ENCODE measurements at places on chromosomes 2 and 18.

- no peak for DNase-seq
Measured at GRCh38 chr2:239801404-239802184, 223.5 kb downstream of the NDUFA10 start.

DNA sequence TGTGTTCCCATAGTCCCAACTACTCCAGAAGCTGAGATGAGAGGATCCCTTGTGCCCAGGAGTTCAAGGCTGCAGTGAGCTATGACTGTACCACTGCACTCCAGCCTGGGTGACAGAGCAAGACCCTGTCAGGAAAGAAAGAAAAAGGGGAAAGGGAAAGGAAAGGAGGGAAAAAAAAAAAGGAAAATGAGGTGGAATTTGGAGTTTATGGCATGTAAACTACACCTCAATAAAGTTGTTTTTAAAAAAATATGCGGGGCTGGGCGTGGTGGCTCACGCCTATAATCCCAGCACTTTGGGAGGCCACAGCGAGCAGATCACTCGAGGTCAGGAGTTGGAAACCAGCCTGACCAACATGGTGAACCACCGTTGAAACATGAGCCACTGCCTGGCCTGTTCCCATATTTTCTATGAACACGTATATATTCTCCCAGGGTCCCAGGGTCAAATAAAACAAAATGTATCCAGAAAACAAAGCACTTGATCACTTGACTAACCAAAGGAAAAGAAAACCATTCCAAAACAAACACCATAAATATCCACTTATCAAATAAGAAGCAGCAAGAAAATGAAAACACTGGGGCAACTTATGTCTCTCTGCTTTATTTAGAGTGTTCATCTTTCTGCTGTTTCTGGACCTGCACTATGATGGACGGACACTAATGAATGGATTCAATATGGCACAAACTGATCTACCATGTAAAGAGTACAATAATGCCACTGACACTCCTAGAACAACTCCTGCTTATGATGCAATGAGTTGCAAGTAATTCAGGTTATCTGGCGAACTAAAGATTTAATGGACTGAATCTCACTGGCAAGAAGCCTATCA, 56.8 kb downstream of the ASXL2 start:
- DNase-seq: no peak

- no peak for DNase-seq
Measured at GRCh38 chr2:71934320-71934593, 213.4 kb downstream of the CYP26B1 start.

GRCh38 chr18:3626929-3627458, 177.0 kb downstream of the TGIF1 start:
- DNase-seq: no peak

- no peak for DNase-seq
Measured at GRCh38 chr2:40130251-40130994, 321.5 kb downstream of the SLC8A1 start.

- DNase-seq: no peak
Measured at GRCh38 chr2:216807857-216808272, 52.0 kb downstream of the TNP1 start.

DNA sequence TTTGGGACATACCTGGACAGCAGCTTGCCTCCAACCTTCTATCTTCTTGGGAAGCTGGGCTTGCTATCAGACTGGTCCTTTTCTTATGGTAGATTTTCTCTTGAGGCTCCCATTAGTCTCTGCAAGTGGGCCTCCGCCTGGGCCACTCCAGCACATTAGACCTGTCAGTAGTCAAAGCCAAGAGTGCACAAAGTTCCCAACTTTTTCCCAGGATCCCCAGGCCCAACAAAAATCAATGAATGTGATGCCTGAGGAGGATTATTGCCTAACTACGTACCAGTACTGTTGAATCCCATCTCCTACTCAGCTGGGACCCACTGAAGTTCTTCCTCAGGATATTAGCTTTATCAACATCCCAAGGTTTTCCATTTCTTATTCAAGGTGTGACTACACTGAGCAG, 51.7 kb downstream of the PROC start:
- DNase-seq: no peak

GRCh38 chr2:20852139-20852538, 29.2 kb upstream of the LDAH start:
- no peak for DNase-seq

DNA sequence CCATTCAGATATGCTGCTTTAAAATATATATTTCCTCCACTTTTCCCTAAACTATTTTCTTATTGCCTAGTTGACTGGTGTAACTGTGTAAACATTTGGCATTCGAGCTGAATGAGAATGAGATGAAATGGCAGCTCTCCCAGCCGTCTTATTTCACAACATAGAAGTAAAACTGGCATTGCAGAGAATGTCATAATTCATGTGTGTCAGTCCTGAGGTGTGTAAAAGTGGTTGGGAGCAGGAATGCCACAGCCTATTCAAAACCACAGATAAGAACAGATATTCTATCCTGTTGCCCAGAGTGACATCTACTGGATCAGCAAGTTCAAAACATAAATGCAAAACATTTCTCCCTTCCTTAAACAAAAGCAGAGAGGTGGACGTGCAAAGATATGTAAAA, 565.5 kb upstream of the CHAC2 start:
- DNase-seq: peak; percentile 17

DNA sequence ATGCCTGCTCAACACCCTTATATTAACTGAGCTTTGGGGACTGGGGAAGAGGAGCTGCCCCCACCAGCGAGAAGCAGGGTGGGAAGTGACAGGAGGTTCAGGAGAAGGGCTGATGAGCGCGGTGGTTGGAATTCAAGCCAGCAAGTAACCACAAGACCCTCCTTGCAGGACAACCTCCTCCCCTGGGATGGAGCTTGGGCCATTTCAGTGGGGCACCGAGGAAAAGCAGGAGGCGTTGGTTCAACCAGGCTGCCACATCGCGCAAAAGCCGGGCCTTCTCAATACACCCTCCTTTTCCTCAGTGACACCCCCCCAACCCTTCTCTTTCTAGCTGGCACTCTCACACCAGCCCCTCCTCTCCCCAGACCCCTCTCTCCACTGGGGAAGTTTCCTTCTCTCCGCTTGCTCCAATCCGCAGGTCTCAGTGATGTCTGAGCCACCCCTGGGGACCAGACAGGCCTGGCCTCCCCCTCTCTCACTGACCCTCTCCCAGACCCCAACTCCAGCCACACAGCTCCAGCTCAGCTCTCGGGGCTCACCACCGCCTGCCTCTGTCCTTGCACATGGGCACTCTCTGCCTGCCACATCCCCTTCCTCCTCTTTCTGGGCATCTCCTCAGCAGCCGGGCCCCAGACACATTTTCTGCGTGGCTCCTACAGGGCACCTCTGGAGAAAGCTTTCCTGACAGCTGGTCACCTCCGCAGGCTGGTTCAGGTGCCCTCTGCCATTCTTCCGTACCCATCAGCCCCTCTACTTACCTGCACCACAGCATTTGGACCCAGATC, 44.5 kb downstream of the KCNF1 start:
- no peak for DNase-seq

DNA sequence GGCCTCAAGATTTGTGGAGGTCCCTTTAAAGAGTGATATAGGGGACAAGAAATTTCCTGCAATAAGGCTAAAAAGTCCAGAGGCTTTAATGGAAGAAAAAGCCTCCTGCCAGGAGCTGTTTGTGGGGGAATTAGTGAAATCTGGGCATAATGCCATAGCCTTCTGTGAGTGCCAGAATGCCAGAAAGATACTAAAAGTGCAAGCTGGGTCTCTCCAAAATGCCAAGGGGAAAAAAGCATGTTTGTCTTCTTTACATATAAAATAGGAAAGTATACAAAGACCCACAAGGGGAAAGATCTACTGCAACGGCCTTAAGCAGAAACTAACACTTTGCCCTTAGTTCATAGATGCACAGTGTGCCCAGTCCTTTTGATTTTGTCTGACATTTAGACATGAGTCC, 647.7 kb upstream of the ZNF804A start:
- DNase-seq: no peak

- DNase-seq: no peak
Measured at GRCh38 chr2:177984749-177985148, 87.8 kb downstream of the PDE11A start.

DNA sequence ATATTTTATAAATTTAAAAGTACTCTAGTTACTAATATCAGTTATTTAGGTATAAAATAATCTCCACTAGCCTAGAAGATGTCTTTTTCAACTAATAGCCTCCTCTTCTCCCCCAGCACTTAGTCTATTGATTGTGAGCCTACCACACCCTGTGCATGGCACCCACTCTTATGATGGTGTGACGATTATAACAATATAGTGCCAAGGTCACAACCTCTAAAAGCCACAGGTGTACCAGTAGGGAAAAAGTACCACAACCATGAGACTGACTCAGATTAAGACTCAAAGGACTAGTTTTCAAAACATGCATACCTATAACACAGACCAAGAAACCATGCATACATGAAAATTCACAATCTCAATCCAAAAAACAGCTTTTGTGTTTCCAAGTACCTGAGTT, 27.6 kb downstream of the THADA start:
- no peak for DNase-seq

DNA sequence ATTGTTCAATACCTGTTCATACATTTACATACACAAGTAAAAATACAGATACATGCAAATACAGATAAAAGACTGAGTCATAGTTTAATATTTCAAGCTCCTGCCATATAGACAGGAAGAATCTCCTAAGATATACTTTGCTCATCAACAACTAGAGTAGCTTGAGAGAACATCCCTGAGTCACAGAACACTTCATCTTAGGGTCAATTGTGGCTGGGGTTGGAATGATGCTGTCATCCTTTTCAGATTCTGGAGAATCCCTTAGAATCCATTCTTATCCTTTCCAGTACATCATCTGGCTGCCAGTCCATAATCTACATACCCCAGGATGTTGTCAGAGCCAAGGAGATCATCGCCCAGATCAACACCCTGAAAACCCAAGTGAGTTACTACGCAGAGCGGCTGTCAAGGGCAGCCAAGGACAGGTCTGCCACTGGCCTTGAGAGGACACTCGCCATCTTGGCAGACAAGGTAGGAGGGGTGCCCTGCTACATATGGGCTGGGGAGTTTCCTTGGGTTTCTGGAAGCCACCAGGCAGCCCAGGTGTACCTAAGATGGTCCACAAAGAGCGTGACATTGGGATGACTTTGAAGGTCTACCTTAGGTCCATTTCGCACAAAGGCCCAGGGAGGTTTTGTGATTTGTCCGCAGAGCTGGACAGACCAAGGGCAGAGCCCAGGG, 55.7 kb downstream of the COA5 start:
- DNase-seq: no peak

- DNase-seq: no peak
Measured at GRCh38 chr18:42929857-42930256, 185.6 kb downstream of the RIT2 start.

DNA sequence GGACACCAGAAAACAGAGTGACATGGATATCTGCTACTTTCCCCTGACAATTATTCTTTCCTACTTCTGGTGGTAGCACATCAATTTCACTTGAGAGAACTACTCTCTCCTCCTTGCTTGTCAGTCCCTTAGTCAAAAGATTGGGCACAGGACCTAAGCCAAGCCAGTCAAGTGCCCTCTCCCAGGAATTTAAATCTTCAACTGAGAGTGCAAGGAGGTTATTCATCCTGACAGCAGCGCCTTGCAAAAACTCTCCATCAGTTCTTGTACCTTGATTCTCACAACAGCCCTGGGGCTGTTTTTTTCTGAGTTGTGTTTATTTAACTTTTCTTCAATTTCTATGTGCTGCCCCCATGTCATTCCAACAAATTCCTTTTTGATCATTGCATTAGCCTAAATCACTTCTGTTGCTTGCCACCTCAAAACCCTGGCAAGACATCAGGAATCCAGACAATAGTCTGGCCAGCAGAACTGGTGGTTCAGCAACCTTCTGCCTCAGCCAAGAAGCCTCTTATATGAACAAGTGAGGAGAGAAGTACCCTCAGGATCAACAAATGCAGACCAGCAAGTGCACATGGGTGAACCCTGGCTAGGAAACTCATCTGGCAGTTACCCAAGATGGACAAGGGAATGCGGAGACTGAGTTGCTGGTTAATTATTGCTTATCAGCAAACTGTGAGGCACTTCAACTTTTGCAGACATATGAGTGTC, 19.4 kb downstream of the COL4A3 start:
- DNase-seq: no peak

- no peak for DNase-seq
Measured at GRCh38 chr18:51044928-51045585, 15.0 kb downstream of the SMAD4 start.

DNA sequence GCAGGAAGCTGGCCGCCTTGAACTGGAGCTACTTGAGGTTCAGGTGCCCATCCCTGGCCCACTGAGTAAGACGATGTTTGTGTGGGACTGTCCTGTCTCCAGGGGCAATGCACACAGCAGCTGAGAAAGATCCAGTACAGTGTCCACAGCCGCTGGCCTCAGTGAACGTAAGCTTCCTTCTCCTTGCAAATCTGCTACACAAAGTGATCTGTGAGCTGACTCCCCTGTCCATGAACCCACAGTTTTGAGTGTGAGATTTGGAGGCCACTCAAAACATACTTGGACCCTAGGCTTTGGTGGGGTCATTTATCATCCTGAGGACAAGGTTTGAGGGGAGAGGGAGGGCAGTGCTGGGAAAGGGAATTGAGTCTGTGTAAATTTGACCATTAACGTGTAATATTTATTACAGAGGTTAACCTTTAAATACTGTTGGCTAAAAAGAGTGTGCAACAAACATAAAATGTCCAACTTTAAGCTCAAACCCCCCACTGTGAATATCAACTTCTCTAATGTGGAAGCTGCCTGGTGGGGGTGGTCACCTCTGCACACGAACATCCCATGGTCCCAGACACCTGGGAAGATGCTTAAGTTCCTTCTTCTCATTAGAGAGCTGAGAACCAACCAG, 4.9 kb upstream of the CYS1 start:
- DNase-seq: no peak

- no peak for DNase-seq
Measured at GRCh38 chr18:13577091-13577697, 149.2 kb downstream of the FAM210A start.

DNA sequence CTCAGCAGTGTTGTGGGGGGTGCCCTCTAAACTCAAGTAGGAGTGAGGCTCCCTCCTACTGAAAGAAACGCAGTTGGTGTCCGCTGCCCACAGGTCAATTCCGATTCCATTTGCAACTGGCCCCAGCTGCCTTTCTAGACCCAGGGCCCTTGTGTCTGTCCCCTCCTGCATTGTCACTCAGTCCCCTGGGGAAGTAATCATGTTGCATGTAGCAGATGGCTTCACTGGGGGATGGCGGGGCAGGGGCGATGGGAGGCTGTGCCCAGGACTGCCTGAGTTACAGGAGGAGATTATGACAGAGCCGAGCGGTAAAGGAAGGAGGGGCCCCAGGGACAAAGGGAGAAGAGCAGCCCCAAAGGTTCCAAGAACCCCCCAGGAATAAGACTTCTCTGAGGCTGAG, 62.5 kb upstream of the SH3RF3 start:
- no peak for DNase-seq

- DNase-seq: no peak
Measured at GRCh38 chr18:79890674-79891073, 60.8 kb downstream of the SLC66A2 start.

DNA sequence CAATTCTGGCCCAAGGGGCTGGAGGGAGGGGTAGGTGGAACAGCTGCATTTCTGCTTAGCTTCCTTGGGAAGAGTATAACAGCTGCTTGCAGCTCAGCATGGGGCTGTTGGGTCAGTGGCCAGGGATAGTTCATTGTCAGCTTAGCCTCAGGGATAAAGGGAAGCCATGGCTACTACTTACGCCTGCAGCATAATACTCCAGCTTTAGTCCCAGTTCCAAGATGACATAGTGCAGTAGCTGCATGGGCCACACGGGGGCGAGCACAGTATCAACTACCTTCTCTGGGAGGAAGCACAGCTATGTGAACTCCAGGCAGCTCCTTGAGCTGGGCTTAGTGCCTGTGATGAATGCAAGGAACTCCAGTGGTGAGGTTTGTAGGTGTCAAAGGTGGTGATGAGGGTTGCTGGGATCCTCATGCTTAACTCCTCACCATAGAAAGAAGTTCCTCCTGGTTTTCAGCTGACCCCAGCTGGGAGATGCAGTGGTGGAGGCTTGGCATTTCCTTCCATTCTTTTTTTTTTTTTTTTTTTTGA, 35.4 kb upstream of the RHOB start:
- no peak for DNase-seq
